ENCODE measurements at places on chromosomes 3 and 15.

DNA sequence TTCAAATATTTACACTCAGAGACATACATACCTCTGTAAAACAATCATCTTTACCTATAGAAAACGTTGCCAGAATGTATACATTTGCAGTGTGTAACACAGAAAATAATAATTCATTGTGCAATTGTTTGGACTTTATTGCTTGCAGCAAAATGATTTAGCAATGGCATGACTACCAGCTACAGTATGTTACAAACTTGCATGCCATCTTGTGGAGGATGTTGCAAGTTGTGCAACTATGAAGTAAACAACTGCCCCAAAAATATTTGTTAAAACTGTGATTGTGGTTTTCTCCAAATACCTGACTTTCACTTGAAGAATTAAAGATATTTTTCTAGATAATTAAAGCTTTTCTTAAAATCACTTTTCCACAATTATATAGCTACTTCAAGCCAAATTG, 27.1 kb upstream of the C3orf49 start:
- DNase-seq: no peak

GRCh38 chr3:194310060-194310835, 40.9 kb downstream of the CPN2 start:
- no peak for DNase-seq

DNA sequence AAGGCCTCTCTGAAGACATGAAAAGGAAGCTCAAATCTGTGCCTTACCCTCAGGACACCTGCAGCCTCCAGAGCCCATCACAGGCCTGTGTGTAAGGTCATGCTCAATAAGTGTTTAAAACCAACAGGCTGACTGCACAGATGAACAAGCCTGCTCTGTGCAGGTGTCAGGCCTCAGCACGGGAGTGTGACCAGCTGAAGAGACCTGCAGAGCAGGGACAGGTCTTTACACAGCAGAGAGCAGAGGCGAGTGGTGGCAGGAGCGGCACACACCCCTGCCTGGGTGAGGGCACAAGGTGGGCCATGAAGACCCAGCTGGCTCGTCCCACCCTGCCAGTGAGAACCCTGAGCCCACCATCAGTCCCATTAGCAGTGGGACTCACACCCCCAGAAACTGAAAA, 56.9 kb downstream of the ROPN1B start:
- DNase-seq: no peak

- no peak for DNase-seq
Measured at GRCh38 chr3:32413845-32414521, 22.3 kb downstream of the CMTM7 start.

DNA sequence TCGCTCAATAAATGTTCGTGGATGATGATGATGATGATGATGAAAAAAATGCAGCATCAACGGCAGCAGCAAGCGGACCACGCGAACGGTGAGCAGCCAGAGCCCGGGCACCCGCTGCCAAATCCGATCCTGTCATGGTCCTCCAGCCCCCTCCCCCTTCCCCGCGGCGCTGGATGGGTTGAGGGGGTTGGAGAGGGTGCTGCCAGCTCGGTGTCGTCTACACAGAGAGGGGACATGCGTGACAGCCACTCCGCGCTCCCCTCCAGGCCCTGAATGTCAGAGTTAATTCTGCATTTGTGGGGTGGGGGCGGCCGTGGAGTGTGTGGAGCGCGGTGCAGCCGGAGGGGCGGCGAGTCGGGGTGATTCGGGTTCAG, 722 bp downstream of the CACNA1D start:
- no peak for DNase-seq

GRCh38 chr15:65551183-65551582, 20.9 kb downstream of the HACD3 start:
- no peak for DNase-seq

DNA sequence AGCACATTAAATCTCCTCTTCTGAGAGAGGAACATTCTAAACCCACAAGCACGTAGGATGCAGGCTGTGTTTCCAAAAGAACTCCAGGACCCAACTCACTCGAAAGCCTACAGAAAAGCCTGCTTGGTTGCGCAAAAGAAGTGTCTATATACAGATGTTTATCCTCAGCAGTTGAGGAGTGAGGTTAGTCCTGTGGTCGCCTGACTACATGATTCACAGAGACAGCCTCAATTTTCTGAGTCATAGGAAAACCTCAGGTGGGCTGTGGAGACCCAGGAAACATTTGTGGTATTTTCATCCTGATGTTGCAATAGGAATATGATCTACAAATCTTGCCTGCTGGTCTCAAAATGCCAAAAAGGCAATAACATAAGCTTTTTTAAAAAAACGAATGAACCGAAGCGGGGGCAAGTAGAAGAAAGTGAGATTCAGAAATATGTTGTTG, 183.8 kb upstream of the THRB start:
- no peak for DNase-seq

- DNase-seq: no peak
Measured at GRCh38 chr3:150303768-150304167, 104.3 kb upstream of the TSC22D2 start.

- DNase-seq: no peak
Measured at GRCh38 chr3:58117561-58118181, 93.1 kb downstream of the DNASE1L3 start.

- DNase-seq: no peak
Measured at GRCh38 chr3:149150436-149150835, 21.0 kb downstream of the HPS3 start.

DNA sequence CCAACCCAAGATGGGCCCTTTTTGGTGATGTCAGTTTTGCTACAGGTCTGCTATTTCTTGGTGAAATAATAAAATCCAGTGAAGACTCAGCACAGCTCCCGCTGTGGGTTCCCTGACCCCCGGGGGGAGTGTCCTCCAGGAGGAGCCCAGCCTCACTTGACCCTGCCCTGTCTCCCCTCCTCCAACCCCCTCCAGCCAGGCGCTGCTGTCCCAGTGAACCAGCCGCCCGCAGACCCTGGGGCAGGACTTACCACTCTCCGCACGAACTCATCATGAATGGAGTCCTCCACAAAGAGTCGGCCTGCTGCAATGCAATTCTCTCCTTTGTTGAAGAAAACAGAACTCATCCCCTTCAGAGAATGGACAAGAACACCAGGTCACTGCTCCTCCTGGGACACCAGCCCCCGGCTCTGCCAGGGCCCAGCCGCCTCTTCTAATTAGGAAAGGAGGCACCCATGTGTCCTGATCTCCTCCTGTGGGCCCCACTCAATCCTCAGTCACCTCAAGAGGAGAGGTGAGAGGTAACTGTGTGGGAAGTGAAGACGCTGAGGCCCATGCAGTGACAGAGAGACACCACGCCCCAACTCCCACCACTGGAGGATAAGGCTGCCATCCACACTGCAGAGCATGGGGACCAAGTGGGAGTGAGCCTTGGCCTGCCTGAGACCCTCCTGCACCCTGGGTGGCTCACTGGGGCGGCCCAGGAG, 28.8 kb upstream of the SLC41A3 start:
- no peak for DNase-seq

GRCh38 chr15:34818526-34818925, 23.2 kb upstream of the ACTC1 start:
- DNase-seq: no peak

GRCh38 chr3:69745505-69745904, 6.2 kb downstream of the MITF start:
- DNase-seq: no peak

GRCh38 chr3:196996454-196997265, 28.0 kb upstream of the PIGZ start:
- DNase-seq: no peak

- DNase-seq: no peak
Measured at GRCh38 chr3:76664816-76665215, 375.1 kb upstream of the ROBO2 start.

DNA sequence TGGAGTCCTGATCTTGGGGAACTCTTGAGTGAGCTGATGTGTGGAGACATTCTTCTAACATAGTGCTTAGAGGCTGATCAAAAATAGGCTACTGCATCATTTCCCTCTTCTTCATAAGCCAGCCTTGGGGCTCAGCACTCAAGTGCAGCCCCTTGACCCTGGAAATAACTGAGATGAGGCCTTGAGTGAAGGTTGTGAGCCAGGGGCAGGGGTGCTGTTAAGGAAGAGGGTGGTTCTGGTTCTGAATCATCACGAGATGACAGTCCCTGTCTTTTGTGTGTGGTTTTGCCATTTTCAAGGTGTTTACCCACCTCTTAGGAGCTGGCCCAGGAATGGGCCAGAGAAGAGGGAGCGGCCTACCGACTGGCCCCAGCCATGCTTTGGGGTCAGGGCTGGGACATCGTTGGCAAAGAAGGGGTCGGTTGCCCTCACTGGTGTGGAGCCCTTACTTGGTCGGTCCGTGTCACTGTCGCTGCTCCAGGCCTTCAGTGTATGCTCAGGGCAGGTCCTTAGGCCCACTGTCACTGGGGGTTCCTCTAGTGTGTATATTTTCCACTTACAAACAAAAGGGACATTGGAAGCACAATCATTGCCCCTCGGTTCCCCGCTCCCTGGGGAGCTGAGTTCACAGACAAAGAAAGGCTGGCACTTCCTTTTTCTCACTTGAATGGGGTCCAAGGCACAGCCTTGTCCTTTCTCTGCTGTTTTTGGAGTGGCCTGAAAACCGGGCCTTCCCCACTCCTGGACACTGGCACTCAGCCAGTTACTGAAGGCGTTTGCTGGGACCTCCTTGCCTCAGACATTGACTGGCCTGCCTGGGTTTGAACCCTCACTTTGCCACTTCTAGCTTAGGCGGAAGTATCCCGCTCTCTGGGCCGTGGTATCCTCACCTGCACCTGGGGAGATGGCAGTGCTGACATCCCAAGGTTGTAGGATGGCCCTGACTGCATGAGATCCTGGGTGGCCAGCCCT, 46.6 kb downstream of the SLC6A6 start:
- DNase-seq: no peak

GRCh38 chr3:158531334-158531733, 39.7 kb upstream of the MLF1 start:
- no peak for DNase-seq

DNA sequence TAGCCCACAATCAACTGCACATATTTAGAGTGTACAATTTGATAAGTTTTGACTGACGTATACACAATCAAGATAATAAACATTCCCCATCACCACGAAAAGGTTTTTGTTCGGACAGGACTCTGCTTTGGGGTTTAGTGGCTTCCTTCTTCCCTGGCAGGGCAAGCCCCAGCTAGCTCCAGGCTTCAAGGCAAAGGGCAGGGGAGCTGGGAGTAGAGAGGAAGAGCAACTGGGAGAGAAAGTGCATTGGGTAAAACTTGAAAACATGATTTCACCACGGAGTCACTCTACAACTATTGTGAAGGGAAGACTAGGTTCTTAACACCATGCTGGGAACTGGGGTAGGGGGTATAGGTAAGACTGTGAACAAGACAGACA, 185.1 kb upstream of the UBE2E1 start:
- no peak for DNase-seq

DNA sequence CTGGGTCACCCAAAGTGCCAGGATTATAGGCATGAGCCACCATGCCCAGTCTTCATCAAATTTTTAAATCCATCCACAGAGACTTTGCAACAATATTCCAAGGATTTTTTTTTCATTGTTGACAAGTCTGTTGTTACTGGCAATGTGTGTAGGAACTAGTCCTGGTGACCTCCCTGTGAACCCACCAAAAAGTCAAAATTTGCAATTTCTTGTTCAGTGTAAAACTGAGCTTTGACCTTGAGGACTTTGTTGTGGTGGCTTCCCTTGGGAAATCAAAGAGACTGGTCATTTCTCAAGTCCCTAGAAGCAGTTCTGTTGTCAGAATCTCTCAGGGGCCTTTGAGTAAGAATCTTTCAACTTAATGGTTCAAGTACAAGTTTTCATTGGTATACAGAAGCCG, 36.9 kb upstream of the COL8A1 start:
- DNase-seq: no peak

GRCh38 chr15:65328506-65329287, 24.2 kb downstream of the RNU5B-1 start:
- no peak for DNase-seq

DNA sequence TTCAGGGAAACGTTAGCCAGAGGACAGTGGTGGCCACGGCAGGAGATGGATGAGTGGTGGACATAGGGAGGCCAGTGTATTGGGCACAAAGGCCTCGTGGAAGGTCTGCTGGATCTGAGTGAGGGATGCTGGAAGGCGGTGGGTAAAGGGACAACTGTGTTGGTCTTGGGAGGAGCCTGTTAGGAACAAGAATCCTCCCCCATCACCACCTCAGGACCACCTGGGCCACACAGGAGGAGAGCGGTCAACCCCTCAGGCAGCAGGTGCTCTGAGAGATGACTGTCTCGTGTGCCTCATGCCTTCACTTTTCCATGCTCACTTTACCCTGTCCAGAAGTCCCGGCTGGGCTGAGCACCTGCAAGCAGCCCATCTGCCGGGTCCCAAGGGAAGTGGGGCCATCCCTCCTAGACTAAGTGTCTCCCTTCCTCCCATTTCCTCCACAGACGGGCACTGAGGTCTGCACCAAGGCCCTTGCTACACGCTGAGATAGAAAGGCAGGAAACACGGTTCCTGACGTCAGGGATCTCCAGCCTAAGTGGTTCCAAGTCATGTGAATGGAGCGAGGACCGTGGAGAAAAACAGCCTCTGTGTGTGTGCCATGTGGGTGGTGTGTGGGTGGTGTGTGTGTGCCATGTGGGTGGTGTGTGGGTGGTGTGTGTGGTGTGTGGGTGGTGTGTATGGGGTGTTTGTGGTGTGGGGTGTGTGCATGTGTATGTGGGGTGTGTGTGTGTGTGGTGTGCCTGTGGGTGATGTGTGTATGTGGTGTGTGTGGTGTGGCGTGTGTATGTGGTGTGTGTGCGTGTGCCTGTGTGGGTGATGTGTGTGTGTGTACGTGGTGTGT, 47.8 kb upstream of the CTSH start:
- no peak for DNase-seq

DNA sequence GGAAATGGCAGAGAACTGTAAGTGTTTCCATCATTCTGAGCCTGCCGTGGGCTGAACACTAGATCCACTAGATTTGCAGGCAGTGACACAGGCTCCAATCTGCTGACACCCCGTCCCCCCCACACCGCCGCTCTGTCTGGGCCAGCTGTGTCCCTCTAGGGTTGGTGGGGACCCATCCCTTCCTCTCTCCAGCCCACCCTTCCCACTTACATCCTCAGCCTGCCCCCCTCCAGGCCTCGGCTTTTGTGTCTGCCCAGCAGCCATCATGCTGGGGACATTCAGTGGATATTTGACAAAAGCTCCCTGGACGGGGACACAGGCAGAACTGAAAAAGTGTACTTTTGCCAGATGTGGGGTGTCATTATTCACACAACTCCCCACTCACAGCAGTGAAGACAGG, 10.7 kb upstream of the LRRK1 start:
- DNase-seq: no peak

DNA sequence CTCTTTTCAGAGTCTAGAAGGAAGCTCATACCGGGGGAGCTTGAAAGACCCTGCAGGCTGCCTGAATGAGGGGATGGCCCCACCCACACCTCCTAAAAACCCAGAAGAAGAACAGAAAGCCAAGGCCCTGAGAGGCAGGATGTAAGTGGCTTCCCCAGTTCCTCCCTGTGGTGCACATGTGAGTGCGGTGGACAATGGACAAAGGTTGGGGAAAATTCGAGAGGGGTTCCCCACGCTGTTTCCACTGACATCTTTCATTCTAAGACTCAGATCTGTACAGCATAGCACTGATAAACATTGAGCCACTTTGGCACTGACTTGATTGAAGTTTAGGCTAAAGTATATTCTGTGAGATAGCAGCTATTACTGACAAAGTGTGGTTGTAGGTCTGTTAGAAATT, 79.5 kb upstream of the UMPS start:
- no peak for DNase-seq

All from stimulated activated CD4-positive, alpha-beta T cell treated with anti-CD3 and anti-CD28 coated beads, TNF-alpha, amount 100 ng/mL, for 4 hours (primary cell).